Right ventricle myocardium superior (tissue), 1 donor: ENCODE measurements at places on chromosomes 5 and 9.

- DNase-seq = no peak
Observed at GRCh38 chr5:142767911-142768310, 2.3 kb upstream of the ARHGAP26 start.

DNA sequence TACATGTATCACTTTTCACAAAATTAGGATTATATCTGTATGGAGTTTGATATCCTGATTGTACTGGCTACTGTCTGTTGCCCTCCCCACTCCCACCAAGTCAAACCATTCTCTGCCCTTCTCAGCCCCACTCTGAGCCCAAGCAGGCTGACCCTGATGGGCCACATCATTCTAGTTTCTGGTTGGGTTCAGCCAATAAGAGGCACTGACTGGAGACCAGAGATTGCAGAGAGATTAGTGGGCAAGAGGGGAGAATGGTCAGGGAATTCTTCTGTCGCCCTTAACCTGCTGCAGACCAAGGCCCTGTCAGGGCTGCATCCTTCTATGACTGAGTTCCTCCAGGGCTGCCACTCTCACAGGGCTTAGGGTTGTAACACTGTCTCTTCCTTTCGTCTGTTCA is 2.7 kb downstream of the HSPB3 start:
- DNase-seq = no peak

DNA sequence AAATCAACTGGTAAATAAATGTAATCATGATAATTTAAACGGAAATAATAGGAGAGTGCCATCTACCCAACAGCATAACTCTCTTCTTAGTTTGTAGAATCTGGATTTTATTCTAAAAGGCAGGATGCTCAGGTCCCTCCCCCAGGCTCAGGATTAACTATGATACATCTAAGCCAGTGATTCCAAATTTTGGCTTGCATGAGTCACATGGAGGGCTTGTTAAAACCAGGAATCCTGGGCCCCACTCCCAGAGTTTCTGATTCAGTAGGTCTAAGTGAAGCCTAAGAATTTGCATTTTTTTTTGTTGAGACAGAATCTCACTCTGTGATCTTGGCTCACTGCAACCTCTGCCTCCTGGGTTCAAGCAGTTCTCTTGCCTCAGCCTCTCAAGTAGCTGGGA is 62.3 kb upstream of the ZFR start:
- no peak for DNase-seq

GRCh38 chr5:160899735-160900134 is 47.7 kb upstream of the ATP10B start:
- DNase-seq = no peak
